ENCODE measurements at places on chromosomes 11 and 22.

DNA sequence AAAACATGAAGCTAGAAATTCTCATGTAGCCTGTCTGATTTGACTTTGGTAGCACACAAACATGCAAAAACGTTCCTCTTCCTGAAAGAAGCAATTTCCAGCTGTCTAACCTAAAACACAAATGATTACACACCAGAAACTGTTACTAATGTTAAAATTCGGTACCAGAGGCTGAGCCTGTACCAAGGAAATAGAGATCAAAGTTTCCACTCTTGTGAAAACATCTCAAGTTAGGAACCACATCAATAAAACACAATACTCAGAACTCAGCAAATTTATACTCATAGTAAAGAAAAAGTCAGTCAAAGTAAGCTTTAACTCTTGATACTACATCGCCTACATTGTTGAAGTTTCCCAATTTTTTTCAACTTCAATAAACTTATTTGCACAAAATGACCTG, 107.8 kb downstream of the FCHSD2 start:
- DNase-seq: no peak

DNA sequence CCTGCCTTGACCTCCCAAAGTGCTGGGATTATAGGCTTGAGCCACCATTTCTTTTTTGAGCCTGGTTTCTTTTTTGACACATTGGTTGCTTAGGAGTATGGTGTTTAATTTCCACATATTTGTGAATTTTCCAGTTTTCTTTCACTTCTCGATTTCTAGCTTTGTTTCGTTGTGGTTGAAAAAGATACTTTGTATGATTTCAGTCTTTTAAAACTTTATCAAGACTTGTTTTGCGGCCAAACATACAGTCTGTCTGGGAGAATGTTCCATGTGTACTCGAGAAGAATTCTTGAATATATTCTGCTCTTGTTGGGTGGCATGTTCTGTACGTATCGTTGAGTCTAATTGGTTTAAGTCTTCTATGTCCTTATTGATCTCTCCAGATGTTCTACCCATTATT, 20.8 kb downstream of the SHANK3 start:
- no peak for DNase-seq

DNA sequence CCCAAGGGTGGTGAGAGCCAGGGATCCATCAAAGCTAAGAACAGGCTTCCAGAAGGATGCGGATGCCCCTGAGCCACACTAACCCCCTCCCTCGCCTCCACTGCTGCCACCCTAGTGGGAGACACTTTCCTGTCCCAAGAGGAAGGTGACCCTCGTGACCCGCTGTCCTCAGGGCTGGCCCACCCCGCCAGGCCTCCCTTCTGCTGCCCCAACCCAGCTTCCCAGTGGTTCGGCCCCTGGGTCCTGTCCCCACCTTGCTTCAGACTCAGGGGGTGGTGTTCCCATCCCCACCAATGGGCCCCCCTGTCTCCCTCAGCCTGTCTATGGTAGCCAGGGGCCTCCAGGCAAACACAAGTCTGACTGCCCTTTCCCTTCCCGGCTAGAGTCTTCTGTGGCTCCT, 6.5 kb upstream of the PICK1 start:
- DNase-seq: no peak

GRCh38 chr11:27386181-27386845, 23.3 kb upstream of the CCDC34 start:
- DNase-seq: no peak
